ENCODE measurements at places on chromosomes 2 and 18.
A peak's percentile ranks its signal among the peaks of the same experiment; 100 is the strongest.

- no peak for DNase-seq
Measured at GRCh38 chr2:239386001-239386670, 14.7 kb downstream of the HDAC4 start.

DNA sequence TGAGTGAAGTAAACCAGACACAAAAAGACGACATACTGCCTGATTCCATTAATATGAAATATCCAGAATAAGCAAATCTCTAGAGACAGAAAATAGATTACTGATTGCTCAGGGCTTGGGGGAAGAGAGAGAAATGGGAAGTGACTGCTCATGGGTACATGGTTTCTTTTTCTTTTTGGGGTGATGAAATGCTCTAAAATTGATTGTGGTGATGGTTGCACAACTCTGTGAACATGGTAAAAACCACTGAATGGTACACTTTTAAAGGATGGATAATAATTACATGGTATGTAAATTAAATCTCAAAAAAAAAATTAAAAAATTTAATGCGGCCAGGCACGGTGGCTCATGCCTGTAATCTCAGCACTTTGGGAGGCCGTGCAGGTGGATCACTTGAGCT is 39.3 kb downstream of the RPL31 start:
- no peak for DNase-seq

DNA sequence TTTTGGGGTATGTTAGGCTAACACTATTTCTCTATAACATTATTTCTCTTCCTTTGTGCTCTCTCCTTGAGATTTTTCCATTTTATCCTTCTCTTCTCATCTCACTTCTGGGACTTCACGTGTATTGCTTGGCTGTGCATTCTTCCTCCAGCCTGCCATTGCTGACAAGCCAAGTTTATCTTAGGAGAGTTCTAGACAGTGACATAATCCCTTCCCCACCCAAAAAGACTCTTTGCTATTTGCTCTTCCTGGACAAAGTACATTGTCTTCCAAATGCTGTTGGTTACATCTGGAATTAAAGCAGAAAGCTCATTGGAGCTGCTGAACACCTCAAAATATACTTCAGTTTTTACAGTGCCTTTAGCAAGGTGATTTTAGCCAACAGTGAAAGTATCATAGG is 8.9 kb downstream of the TSPYL6 start:
- no peak for DNase-seq

DNA sequence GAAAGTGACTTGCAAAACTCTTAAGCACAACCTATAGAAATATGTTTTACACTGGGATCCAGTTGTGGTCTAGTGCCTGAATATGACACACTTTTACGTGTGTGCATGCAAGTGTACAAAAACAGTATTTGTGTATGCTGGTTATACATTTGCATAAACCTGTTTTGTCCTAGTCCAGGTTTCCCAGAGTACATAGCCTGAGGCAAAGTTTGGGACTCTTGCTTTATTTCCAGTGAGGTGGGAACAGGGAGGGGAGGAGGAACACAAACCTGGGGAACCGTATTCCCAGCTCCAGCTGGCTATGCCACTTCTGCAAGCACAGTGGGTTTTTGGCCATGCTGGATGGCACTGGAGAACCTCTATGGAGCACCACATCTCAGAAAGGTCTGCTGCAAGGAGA is 481.1 kb upstream of the HS6ST1 start:
- DNase-seq, result no peak

DNA sequence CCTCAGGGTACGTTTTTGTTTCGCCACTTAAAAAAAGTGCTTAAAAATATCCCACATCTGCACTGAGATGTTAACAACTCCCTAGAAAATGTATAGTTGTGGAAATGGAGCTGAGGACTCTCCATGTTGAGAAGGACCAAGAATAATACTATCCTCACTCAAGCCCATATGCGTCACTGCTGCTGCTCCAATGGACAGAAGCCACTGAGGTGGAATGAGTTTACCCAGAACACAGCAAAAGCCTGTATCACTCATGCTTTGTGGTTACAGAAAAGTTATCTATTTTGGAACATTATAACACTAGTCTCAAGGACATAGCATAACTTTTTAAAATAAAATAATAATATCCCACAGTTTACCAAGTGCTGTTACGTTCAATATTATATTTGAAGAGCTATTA is 31.9 kb downstream of the DSC3 start:
- no peak for DNase-seq

- DNase-seq, result no peak
Measured at GRCh38 chr2:76610451-76610850, 899.7 kb upstream of the GCFC2 start.

DNA sequence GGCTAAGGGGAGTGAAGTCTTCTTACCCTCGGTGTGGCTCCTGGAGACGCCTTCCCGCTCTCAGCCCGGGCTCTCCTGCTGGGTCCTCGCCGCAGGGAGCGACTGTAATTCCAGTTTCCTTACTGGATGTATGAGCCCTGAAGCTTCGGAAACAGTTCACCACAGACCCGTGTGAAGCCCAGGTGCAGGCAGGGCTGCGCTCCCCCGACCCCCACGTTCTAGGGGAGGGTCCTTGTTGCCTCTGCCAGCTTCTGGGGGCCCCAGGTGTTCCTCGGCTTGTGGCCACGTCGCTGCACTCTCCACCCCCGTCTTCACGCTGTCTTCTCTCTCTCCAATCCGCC is 5.1 kb upstream of the ASB1 start:
- no peak for DNase-seq

- no peak for DNase-seq
Measured at GRCh38 chr18:9741793-9742523, 33.9 kb downstream of the RAB31 start.

GRCh38 chr18:76351961-76352581 is 143.0 kb downstream of the ZNF516 start:
- peak; percentile 69 for DNase-seq

DNA sequence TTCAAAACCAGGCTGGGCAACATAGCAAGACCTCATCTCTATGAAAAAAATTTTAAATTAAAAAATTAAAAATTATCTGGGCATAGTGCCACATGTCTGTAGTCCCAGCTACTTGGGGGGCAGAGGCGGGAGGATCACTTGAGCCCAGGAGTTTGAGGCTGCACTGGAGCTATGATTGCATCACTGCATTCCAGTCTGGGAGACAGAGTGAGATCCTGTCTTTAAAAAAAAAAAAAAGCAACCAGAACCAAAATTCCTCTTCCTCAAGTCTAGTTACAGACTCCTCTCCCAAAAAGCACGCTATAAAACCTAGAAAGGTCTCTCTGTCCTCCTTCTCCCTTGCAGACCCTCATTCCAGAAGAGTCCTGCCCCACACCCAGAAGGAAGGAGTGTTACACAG is 23.9 kb downstream of the TNFAIP6 start:
- no peak for DNase-seq

DNA sequence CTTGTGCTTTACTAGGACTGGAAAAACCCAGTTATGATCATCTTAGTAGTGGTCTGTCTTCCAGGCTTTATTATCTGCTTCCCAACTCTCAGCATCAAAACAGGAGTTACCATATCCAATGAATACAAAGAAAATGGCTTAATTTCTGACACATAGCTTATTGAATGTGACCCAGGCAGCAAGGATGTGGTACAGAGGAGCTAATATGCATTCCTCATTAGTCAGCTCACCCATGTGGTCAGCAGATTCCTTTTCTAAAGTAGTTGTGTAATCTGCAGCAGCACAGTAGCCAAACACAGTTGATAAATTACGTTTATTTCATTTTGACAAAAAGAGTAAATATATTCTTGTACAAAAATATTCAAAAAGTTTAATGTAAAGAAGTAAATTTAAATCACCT is 43.6 kb downstream of the TSPYL6 start:
- DNase-seq, result peak; percentile 88

- no peak for DNase-seq
Measured at GRCh38 chr2:226671141-226671676, 128.4 kb downstream of the IRS1 start.

GRCh38 chr18:54191352-54191751 is 33.1 kb downstream of the MBD2 start:
- no peak for DNase-seq

DNA sequence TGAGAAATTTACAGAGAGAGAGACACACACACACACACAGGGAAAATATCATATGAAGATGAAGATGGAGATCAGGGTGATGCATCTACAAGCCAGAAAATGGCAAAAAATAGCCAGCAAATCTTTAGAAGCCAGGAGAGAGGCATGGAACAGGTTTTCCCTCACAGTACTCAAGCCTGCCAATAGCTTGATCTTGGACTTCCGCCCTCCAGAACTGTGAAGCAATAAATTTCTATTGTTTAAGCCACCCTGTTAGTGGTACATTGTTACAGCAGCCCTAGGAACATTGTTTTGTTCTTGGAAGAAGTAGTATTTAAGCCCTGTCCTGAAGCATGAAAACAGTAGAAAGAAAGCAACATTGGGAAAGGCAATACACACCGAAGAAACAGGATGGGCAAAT is 292.0 kb upstream of the LRP1B start:
- no peak for DNase-seq

DNA sequence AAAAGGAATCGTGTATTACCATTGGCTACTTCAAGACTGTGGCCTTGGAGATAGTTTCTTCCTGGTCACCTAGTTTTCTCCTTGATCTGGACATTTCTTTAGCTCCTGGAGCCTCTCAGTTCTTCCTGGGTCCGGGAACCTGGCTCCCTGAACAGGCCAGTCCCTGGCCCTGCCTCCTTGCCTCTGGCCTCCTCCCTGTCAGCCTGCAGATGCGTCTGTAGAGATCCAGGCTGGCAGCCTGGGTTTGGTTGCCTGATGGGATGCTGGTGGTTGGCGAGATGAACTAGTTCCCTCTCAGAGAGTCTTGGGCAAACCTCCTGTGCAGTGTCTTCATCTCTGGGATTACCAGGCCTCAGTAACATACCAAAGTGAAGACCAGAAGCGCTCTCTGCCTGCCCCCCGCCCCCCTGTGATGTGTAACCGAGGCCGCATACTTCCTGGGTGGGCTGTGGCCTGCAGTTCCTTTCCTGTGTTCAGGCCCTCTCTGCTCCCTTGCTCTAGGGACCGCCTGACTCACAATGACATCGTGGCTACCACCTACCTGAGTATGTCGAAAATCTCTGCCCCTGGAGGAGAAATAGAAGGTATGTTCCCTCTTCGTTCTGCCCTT is 85.4 kb downstream of the DYSF start:
- DNase-seq, result no peak
